ENCODE measurements at places on chromosomes 2 and 18. TPM values are rescaled to one million over a fixed set of nuclear protein-coding genes. Genes with fewer than 3 reads are reported as not detected.

RGPD3 gene
- 0.33 TPM for total RNA-seq

LAMA3 gene
- total RNA-seq, result 1,329 TPM

HOXD13 gene
- total RNA-seq, result not detected

OTX1 gene
- total RNA-seq, result 1.7 TPM

AQP12A gene
- not detected for total RNA-seq

Measured in mammary epithelial cell (primary cell).